ENCODE measurements at places on chromosomes 6 and 20.

GRCh38 chr6:37115236-37115895 is 54.6 kb upstream of the PIM1 start:
- ATAC-seq = no peak

DNA sequence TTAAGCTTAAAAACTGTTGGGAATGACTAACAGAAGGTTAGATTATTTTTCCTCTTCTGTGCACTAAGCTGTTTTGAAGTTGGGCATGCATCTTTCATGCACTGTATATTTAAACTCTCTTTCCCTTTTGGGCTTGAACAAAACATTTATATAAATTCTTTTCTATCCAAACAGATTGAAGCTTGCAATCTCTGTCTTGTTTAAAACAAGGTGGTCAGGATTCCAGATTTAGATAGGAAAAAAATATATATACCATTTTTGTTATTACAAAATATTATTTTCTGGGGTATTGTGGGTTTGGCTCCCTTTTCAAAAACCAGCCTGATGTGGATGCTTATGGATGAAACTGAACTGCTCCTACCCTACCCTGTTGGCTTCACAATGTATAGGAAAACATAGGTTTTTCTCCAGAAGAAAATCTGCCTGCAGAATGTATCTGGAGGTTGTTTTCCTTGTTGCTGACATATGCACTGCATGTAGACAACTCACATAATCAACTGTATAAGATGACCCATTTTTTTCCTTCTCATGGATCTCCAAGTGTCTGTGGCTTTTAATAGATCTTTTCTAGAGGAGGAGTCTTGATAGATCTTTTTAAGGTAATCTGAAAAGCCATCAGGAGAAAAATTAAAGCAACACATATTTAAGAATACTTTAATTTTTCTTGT is 146.3 kb downstream of the PRL start:
- no peak for ATAC-seq

GRCh38 chr6:33592595-33593413 is 12.7 kb upstream of the BAK1 start:
- ATAC-seq = no peak

GRCh38 chr6:146913842-146914488 is 290.3 kb upstream of the STXBP5 start:
- peak; percentile 91 for ATAC-seq

DNA sequence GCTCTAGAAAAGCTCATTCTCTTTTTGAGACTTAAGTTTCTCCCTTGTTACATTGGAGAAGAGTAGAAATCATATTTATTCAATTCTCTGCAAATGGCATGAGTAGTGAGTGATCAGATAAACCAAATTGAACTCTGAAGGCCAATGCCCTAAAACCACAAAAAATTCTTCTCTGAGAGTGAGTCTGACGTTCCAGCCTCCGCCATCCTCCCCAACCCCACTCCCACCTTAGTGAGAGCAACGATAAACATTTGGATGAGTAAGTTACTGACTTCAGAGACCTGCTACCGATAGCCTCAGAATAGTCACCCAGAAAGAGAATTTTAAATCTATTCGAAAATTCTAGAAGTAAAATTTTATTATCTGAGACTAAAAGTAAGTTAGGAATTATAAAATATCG is 94.6 kb downstream of the TFAP2A start:
- no peak for ATAC-seq

GRCh38 chr6:57267586-57268293 is 45.6 kb upstream of the RAB23 start:
- peak; percentile 88 for ATAC-seq

DNA sequence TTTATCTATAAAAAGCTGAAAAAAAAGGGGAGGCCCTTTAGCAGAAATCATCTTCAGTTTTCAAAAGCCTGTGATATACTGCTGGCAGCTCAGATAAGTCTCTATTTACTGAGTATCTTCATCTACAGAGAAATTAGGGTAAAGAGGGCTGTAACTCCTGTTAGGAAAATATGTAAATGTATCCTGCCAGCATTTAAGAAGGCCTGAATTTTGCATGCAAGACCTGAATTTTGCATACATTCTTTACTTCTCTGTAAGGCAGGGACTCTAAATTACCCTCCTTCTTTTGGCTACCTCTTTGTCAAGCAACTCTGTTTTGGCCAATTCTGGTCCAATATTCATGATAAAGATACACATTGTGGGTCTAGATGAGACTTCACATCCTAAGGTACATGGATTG is 150.6 kb upstream of the SPACA1 start:
- ATAC-seq = no peak

GRCh38 chr6:42367353-42368011 is 84.2 kb downstream of the TRERF1 start:
- ATAC-seq = no peak

DNA sequence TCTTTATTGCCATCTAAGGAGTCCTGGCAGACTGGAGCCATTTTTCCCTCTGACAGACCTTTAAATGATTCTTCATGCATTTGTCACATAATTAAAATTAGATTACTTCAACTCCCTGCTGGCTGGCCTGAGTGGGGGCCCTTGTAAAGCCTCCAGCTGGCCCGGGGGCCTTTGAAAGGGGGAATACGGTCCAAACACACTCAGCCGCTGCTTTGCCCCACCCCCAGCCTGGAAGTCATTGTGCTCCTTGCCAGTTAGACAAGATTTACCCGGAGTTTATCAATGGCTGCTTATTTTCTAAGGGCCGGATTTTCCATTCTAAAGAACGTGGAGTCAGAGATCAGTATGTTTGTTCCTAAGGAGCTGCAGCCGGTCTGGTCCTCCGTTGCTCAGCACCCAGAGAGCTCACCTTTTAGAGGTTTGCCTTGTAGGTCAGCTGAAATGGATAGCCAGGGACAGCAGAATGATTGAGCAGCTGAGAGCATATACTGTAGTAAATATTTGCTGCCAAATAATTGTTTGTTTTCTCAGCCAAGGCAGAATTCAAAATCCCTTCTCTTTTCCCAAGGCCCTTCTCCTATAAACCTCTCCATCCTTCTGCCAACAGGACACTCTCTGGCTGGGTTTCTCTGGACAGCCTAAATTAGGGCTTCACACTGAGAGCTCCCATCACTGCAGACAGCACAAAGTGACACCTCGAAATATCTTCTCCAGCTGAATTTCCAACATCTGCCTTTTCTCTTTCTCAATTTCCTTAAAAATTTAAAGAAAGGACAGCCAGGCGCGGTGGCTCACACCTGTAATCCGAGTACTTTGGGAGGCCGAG is 68.4 kb upstream of the RBM24 start:
- peak; percentile 44 for ATAC-seq

GRCh38 chr6:148271711-148272439 is 70.8 kb upstream of the SASH1 start:
- ATAC-seq = peak; percentile 88
